ENCODE measurements at places on chromosomes 2 and 18. TPM values are rescaled to one million over a fixed set of nuclear protein-coding genes. Genes with fewer than 3 reads are reported as not detected.

LYPD6 gene
- total RNA-seq: 0.96 TPM

CHST9 gene
- total RNA-seq: 0.56 TPM

CYS1 gene
- total RNA-seq: 0.52 TPM

CCDC102B gene
- 1.2 TPM for total RNA-seq

ZNF638 gene
- 52.0 TPM for total RNA-seq

NTSR2 gene
- not detected for total RNA-seq

NYAP2 gene
- 0.32 TPM for total RNA-seq

RGPD4 gene
- not detected for total RNA-seq

ADCY3 gene
- 20.1 TPM for total RNA-seq

USP14 gene
- 39.9 TPM for total RNA-seq

ERBB4 gene
- total RNA-seq: 0.12 TPM
